ENCODE measurements at places on chromosomes 3 and 15.

DNA sequence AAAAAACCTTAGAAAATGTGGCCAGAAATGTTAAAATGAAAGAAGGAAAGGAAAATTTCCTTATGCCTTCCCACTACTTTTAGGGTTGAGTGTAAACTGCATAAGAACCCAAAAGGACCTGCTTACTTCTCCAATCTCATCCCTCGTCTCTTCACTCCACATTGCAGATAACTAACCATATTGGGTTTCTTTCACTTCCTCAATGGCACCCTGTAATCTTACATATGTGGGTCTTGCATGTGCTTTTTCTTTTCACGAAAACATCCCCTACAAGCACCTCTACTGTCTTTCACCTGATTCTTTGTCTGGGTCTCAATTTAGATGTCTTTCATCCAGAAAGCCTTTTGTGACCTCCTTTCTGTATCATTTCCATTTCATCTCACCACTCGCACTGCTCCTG lies 23.1 kb downstream of the EOMES start:
- no peak for DNase-seq

DNA sequence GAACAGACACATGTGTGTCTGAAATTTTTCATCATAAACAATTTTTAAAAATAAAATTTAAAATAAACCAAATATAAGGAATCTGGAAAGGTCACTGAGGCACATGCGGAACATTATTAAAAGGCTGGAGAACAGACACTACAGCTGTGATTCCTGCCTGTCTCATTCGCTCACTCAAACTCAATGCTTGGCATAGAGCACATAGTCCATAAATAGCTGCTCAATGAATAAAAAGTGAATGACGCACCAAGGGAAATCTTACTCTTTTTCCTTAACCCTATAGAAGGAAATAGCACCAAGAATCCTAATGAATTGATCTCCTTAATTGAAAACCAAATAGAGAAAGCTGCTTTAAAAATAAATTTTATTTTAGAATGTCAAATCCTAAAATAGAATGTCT lies 98.4 kb downstream of the FSIP1 start:
- DNase-seq, result no peak

DNA sequence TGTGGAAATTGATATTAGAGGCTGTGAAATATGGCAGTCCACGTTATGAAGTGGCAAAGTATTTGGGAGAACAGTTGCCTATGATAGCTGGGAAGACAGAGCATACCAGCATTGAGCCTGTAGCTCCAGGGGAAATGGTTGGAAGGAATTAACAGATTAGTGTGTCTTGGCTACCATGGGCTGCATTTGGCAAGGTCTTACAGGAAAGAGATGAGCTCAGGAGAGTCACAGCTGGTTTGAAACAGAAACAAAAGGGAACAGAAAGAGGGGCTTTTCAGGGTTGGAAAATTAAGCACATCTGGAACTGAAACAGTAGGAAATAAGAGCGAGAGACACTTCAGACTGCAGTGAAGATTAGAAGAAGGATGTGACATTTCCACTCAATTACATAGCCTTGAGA lies 141.7 kb downstream of the FBLN2 start:
- no peak for DNase-seq

- no peak for DNase-seq
These were observed 11.9 kb downstream of the FYCO1 start for GRCh38 chr3:45983770-45984169.

- no peak for DNase-seq
These were observed 49.5 kb upstream of the SLC7A14 start for GRCh38 chr3:170635385-170635735.

DNA sequence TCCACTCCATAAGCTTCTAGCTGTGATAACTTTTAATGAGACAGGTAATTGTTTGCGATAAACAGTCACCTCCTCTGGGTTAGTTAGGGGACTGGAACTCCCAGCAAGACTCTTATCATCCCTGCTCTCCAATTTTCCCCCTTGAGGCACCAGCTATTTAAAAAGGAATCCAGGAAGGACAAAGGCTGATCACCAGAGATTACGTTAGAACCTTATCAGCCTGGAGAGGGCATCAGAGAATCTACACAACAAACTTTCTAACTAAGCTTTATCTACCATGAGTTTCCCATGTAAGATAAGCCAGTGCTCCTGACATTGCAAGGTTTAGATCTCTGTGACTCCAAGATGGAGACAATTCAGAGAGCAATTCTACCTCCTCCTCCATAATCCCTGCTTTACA lies 31.3 kb downstream of the GPR176 start:
- no peak for DNase-seq

GRCh38 chr15:85527895-85528294 lies 147.5 kb downstream of the AKAP13 start:
- DNase-seq, result no peak

- no peak for DNase-seq
These were observed 419.5 kb upstream of the NAALADL2 start for GRCh38 chr3:174439331-174440252.

GRCh38 chr15:42123546-42123945 lies 29.2 kb upstream of the PLA2G4D start:
- DNase-seq, result no peak

DNA sequence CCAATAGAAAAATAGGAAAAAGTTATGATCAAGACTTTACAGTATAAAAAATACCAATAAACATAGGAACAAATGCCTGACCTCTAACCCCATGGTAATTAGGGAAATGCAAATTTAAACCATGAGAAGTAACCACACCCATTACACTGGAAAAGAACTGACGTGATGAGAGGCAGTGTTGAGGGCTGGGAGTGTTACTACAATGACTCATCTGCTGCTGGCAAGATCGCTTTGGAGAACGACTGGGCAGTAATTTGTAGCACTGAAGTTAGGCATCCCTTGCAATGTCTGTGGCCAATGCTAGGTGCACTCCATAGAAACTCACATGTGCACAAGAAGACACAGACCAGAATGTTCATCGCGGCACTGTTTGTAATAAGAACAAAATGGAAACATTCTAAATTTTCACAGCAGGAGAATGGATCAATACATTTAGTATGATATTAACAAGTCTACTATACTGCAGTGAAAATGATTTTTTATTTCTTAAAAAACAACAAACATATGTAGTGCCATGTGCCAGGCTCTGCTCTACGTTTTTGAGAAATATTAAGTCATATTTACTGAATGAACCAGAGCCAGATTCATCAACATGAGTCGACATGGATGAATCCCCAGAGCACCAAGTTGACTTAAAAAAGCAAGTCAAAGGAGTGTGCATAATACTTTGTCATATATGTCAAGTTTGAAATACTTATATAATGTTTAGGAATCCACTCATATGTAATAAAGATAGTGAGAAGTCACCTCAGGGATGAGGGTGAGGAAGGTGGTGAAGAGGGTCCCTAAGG lies 37.6 kb upstream of the EPHB3 start:
- no peak for DNase-seq

DNA sequence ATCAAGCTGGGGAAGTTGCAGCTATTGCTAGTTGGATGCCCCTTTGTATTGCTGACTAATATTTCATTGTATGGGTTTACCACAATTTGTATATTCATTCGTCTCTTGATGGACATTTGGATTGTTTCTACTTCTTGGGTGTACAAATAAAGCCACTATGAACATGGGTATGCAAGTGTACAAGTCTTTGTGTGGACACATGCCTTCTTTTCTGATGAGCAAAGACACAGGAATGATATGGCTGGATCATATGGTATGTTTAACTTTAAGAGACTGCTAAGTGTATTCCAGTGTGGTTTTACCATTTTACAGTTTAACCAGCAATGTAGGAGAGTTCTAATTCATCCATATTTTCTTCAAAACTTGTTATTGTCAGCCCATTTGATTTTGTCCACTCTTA lies 32.2 kb downstream of the NECTIN3 start:
- no peak for DNase-seq

DNA sequence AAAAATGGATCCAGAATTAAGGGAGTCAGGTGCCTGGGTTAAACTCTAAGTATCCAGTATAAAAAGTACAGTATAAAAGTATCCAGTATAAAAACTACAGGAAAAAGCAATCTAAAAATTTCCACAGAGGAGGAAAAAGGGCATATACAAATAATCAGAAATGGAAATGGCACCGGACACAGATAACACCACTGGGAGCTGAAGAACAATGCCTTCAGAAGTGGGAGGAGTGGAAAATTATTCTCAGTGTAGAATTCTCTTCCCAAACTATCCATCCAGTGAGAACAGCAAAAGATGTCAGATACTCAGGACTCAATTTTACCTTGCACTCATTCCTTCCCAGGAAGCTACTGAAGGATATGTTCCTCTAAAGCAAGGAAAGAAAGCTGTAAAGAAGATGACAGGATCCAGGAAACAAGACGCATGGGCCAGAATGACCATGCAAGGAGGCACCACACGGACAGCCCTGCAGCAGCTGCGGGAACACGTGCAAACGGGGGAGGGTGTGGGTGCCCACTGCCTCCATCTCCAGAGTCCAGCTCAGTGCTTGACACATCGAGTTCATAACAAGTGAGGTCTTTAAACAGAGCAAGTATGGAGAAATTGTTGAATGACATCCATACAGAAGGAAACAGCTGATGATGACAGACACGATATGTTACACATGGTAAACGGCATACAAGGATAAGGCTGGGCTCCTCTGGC lies 68.5 kb downstream of the CHSY1 start:
- DNase-seq, result no peak

- DNase-seq, result no peak
These were observed 70.7 kb downstream of the TTBK2 start for GRCh38 chr15:42849836-42850235.

- no peak for DNase-seq
These were observed 98.0 kb upstream of the TLE3 start for GRCh38 chr15:70195587-70196305.

GRCh38 chr3:11099306-11099705 lies 55.0 kb upstream of the HRH1 start:
- DNase-seq, result no peak

DNA sequence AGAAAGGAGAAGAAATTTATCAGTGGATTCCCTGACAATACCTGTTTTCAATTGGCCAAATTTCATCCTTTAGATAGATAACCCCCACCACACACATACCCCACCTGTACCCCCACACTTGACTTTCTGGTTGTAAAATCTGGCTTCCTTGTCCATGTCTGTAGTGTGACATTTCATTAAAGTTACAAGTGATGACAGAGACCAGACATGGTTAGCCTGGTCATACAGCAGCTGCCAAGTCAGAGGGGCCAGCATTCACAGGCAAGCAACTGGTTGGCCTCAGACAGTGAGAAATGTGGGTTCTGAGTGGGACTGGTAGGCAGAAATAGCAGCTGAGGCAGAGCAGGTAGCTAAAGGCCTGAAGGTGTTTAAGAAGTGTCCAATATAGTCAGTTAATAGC lies 238.6 kb upstream of the SOX14 start:
- no peak for DNase-seq

- DNase-seq, result no peak
These were observed 241.9 kb upstream of the ST8SIA2 start for GRCh38 chr15:92151741-92152140.

DNA sequence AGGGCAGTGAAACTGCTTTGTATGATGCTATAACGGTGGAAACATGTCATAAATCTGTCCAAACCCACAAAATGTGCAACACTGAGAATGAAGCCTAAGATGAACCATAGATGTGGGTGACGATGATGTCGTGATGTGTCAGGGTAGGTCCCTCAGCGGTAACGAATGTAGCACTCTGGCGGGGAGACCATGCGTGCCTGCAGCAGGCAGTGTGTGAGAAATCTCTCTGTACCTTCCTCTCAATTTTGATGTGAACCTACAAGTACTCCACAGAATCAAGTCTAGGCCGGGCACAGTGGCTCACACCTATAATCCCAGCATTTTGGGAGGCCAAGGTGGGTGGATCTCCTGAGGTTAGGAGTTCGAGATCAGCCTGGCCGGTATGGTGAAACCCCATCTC lies 268.2 kb upstream of the LYSMD4 start:
- DNase-seq, result no peak

DNA sequence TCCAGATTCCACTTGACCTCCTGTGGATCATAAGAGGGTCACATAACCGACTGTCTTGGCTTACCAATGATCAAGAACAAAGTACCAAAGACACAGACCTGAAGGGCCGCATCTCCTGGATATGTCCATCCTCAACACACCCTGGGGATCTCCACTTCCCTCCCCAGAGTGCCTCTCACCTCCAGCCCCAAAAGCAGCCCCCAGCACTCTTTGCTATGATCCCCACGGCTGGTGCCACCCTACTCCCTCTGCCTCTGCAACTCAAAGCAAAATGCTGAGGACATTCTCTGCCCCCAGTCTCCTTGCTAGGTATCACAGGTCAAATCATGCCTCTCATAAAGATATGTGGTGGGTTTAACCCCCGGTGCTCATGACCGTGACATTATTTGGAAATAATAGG lies 32.7 kb downstream of the SLCO2A1 start:
- DNase-seq, result no peak

GRCh38 chr3:126855374-126855773 lies 127.5 kb upstream of the PLXNA1 start:
- DNase-seq, result no peak

Data from MM.1S (cell line).